ENCODE measurements at places on chromosomes 3 and 15.

GRCh38 chr3:190983875-190984274 is 121.4 kb upstream of the GMNC start:
- no peak for DNase-seq

DNA sequence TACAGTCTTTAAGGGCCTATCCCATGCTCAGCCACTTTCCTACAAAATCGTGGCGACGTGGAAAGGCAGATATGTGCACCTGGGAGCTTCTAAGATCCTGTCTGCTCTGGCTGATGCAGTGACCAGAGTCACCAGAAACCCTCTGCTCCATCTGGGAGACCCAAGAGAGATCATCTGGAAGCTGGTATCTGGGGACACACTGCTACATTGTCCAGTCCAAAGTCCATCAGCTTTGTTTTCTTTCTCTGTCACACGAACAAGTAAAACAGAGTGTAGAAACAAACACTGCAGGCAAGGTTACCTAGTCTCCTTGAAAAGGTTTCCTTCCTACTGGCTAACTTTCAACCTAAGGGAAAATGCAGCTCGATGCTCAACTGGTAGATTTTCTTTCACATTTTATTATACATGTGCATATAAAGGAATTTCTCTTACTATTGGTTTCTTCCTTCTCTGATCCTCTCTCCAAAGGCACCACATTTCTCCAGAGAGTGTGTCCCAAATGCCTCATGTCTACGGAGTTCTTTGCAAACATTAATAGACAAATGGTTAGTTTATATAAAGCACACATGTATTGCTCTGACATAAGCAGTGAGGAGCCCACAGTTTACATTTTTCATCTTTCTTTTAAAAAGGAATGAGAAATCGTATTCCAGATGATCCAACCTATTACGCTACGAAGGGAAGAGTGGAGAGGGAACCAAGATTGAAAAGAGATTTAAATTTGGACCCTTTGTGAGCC is 8.3 kb upstream of the GREM1 start:
- no peak for DNase-seq

DNA sequence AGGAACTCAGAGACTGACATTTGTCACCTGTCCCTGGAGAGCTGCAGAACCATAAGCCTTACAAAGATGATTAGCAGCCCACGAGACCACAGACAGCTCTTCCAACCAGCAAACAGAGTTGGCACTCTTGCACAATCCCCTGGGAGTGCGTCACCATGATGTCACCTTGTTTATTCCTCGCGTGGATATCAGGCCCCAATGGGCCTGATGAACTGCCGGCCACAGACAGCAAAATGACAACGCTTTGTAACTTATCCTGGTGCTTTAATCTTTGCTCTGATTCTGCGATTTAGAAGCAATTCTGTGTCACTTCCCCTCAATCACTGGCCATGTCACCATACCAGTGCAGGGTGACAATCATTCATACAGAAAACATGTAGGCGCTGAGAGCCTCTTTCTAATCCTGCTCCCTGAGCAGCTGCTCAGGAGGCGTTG is 89.2 kb downstream of the TAMM41 start:
- DNase-seq: peak; percentile 79

GRCh38 chr15:42193383-42193782 is 14.7 kb downstream of the VPS39 start:
- no peak for DNase-seq

DNA sequence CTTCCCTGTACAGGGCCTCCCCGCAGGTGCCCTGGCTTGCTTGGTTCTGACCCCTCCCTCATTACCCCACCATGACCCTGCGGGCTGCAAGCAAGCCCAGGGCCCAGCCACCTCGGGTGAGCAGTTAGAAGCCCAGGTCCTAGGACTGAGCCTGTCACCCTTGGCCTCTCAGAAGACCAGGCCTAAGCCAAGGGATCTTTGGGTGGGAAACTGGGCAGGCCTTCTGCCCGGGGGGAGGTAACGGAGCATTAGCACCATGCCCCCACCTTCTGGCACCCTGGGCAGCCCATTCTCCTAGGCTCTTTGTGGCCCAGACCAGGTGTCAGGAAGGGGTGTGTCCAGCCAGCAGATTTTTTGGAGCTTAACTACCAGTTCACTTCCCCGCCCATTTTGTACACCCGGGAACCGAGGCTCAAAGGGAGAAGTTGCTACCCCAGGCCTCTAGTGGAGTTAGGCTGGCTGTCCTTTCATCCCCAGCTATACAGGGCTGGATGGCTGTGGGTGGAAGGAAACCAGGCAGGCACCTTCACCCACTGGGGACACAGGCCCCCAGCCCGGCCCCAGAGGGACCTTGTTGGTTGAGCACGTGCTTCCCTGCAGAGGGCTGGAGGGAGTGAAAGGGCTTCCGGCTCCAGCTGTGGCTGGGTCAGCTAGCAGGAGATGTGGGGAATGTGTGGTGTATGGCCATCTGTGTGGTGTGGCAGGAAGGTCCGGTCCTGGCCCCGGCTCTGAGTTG is 1.4 kb downstream of the CSK start:
- peak; percentile 33 for DNase-seq

GRCh38 chr3:118803096-118803476 is 231.6 kb downstream of the IGSF11 start:
- no peak for DNase-seq

GRCh38 chr3:165938986-165939540 is 101.8 kb upstream of the BCHE start:
- no peak for DNase-seq

- DNase-seq: peak; percentile 70
Measured at GRCh38 chr3:32340039-32340438, 51.6 kb upstream of the CMTM7 start.

DNA sequence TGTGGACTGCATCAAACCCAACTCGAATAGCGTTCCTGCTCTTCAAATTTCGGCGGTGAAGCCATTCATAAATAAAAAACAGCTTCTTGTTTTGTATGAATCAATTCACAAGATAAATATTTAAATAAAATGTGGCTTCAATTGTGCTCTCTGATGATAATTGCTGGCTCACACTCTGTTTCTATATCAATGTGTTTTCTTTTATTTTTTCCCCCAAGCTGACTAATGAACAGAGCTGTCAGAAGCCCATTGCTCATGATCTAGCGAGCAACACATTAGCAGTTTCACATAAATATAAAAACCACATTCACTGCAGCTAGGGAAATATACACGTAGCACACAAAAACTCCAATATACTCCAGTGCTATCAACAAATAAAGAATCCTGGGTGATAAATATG is 45.0 kb upstream of the FOXP1 start:
- no peak for DNase-seq

GRCh38 chr15:78766041-78766440 is 45.2 kb downstream of the ADAMTS7 start:
- no peak for DNase-seq

DNA sequence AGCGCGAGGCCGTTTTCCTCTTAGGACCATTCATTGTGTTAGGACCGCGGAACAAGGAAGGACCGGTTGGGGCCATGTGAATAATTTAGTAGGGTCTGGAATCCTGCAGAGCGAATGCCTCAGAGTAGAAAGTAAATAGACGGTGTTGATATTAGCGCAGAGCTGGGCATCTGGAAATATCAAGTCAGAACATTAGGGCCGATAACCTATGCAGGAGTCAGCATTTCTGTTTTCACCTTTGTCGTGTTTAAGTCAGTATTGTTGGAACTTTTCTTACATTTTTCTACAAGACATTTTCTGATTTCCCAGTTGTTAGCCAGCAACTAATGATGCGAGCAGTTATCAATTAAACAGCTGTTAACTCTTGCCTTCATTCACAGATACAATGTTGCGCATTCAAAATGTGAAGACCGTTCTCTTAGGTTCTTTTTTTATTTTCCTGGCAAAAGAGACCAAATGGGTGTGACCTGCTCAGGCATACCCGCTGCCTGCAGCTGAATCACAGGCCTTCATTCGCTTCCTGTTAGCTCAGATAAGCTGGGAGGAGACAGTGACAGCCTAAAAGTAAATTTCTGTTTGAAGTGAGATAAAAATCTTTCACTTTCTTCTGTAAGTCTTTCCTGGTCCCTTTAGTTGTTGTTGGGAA is 966 bp upstream of the PKM start:
- DNase-seq: peak; percentile 78

GRCh38 chr3:36906504-36907149 is 38.2 kb downstream of the TRANK1 start:
- DNase-seq: peak; percentile 89

DNA sequence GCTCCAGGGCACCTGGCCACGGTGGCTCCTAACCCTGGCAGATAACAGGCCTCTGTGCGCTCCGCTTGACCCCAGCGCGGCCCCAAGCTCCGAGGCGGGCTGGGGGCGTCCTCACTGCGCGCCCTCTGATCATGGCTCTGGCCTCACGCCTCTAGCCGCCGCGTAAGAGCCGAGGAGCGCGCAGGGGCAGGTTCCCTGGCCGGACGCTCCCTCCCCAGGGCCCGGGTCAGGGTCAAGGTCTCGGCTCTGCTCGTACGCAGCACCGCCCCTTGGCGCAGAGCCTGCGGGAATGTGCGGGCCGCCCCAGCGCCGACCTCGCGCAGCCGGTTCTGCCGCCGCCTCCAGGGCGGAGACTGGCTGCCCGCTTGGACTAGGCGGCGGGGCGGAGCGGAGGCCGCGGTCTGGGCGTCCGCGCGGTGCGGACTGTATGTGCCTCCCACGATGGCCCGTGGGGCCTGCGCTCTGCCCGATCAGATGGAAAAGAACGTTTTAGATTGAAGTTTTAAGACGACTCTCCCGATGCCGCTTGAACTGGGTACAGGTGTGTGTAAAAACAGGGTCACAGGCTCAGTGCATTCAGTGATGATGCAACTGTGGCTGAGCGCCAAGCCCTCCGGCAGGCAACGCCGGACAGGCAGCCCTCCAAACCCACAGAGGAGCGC is 40.8 kb downstream of the CHST14 start:
- peak; percentile 29 for DNase-seq

DNA sequence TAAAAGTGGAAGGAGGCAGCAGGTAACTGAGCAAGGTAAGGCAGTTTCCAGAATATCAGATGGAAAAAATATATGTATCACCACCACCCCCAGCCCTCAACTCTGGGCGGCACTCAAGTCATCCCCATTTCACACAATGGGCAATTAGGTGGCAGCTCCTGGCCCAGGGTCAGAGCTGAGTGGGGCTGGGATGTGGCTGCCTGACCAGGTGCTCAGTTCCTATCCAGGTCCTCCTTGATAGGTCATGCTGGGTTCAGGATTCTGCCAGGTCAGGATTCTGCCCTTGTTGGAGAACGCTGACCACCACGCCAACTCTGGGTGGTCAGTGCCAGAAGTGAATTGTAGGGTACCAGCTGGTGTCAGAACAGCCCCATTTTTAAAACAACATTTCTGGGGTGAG is 29.5 kb downstream of the RAB6B start:
- no peak for DNase-seq

DNA sequence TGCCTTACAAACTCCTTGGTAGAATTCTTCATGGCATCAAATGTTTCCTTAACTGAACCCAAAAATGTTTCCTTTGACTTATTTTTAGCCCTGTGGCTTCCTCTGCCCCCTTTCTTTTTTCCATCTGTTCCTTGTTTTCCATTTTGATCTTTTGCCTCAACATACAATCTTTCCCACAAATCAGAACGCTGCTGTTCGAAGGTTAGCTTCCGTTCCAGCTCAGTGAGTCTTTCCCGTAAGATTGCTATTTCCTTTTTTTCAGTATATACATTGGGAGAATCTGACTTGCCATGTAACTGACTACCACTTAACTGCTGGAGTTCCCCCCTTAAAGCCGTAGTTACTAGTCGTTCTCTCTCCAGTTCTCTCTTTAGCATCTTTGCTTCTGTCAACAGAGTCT is 41.2 kb downstream of the PIGB start:
- no peak for DNase-seq

DNA sequence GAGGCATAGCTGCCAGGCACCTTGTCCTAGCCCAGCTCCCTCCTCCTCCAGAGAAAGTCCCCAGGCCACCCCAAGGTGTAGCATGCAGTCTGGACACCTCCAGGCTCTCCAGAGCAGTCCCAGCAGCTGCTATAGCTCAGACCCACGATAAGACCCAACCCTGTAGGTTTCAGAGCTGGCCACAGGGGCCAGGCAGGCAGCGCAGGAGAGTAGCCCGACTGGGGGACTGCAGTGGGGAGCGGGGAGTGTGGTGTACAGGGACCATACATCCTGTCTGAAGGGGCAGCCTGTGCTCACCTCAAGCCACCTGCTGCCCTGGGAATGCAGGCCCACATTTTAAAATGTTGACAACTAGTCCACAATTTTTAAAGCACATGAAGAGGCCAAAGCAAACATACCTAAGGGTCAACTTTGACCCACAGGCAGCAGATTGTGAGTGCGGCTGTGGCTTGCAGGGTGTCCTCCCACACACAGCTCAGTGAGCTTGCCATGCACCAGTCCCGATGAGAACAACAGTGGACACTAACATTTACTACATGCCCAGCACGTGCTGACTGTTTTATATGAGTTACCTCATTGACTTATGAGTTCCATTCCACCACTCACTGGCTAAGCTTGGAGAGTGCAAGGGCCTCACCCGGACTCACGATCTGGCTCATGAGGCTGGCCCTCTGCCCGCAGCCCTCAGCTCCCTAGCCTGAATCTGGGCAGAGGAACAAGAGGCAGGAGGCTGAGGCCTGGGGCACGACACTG is 81.4 kb downstream of the DNAJB8 start:
- peak; percentile 87 for DNase-seq

DNA sequence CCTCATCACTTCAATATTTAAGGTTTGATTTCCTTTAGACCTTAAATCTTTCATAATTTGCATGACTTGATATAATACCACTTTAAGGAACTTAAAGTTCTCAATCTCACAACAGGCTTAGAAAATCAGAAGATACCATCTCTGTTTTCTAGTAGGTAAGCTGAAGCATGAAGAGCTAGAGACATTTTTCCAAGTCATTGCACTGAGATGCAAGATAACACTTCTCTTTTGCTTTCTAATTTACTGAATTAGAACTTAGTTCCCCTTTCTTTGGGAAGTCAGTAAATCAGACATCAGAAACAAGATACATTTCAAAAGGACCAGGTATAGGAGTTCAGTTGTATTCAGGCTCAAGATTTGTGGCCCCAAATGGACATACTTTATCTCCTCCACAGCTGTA is 79.7 kb downstream of the DZIP3 start:
- no peak for DNase-seq

DNA sequence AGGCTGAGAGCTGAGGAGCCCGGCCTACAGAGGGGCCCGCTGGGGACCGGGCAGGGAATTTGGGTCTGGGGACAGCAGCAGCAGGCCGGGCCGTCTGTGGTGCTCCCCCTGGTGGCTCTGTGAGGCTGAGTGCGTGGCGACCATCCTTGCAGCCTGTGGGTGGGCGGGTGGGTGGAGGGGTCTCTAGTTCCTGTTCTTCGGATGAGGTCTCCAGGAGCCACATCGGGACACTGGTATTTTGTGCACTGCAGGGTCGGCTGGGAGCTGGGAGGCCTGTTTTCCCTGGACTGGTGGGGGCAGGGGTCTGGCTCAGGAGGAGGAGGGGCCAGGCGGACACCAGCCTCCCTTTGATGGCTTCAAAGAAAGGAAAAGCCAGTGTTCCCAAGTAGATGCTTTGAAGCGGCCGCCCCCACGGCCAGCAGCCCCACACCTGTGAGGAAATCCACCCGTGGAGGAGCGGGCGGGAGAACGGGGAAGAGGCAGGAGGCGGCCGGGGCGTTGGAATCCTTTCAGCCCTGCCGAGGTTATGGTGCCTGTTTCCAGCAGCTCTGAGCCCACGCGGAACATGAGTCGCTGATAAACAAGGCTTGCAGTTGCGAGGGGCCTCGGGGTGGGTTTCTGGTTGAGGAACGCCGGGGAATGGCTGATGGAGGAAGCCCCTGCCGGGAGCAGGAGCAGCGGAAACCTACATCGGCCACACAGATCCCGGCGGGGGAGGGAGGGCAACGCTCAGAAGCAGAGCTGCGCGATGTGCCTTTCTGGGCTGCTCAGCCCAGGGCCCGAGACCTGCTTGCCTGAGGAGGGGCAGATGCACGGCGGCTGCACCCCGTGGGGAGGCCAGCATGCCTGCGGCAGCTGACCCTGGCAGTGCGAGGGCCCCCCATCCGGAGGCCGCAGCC is 154.3 kb downstream of the NSMCE3 start:
- DNase-seq: peak; percentile 17

- no peak for DNase-seq
Measured at GRCh38 chr3:150543531-150543930, 2.8 kb downstream of the SERP1 start.
